H7 (cell line): ENCODE measurements at places on chromosomes 12 and 14.

- no peak for DNase-seq
Observed at GRCh38 chr14:36510874-36511273, 9.2 kb downstream of the NKX2-1 start.

DNA sequence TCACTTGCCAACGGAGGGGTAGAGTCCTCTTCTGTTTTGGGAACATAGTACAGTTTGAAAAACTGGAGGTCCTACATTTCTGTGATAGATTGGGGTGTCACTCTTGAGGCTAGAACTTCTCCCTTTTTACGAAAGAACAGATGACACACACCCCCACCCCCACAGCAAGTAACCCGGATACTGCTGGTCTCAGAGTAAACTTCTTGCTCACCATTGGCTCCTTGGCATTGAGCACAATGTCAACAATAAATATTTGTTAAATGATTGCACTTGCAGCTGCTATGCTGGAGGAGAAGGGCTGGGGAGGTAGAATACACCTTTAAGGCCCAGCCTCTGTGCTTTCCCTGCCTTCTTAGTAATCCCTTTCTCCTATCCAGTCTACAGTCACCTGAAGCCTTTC, 149.8 kb downstream of the TGFB3 start:
- no peak for DNase-seq

DNA sequence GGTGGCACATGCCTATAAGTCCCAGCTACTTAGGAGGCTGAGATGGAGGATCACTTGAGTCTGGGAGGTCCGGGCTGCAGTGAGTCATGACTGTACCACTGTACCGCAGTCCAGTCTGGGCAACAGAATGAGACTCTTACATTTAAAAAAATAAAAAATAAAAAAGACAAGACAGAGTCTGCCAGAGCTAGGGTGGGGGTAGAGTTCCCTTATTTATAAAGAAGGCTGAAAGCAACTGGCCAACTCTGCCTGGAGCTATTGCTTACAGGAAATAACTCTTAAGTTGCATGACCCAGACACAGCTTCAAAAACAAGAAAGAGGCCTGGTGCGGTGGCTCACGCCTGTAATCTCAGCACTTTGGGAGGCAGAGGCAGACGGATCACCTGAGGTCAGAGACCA, 31.5 kb downstream of the NUMB start:
- DNase-seq, result no peak

DNA sequence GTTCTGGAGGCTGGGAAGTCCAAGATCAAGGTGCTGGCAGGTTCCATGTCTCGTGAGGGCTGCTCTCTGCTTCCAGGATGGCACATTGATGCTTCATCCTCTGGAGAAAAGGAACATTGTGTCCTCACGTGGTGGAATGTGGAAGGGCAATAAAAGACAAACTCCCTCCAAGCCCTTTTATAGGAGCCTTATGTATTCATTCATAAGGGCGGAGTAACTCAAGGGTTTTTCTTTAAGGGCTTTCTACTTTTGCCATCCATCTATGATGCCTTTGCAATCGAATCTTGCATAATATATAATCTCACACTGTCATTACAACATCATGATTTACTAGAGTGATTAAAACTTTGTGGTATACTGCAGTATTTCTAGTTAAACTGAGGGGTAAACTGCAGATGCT, 132.7 kb upstream of the DDHD1 start:
- no peak for DNase-seq

DNA sequence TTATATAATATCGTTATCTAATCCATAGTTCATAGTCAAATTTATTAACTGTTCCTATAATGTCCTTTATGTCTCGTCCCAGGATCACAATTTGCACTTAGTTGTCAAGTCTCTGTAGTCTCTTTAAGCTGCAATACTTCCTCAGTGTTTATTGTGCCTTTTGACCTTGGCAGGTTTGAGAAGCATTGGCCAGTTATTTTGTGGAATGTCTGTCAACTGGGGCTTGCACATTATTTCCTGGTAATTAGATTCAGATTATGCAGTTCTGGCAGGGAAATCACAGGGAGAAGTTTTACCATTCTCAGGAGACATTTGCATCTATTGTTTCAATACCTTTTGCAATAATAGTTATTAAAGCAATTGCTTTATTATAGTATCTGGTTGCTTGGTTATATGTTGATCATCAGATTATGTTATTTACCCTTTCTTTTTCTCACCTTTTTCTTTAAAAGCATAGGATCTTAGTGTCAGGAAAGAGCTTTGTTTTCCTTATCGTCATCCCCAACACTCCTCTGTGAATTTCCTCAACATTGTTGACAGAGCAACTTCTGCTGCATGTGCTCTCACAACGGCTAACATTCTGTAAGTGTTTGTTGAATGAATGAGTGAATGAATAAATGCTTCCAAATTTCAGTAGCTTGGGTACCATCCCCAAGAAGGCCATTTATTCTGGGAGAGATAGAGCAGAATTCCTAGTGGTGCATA, 3.7 kb upstream of the ART4 start:
- DNase-seq, result no peak

DNA sequence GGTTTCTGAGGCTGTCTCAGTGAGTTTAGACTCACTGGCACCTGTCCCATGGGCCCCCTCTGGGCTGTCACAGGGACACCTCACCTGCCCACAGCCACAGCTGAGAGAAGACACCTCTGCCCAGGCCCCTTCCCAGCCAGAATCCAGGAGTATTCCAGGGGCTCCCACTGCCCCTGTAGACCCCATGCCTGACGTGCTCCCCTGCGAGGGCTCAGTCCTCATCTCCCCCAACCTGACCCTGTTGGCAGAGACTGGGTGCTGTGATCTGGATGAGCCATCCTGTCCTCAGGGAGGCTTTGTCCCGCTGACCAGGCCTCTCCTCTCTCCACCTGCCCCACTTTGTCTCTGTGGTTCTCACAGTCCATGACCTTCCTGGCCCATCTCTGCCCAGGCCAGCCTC, 89.4 kb downstream of the DHRS2 start:
- DNase-seq, result no peak

DNA sequence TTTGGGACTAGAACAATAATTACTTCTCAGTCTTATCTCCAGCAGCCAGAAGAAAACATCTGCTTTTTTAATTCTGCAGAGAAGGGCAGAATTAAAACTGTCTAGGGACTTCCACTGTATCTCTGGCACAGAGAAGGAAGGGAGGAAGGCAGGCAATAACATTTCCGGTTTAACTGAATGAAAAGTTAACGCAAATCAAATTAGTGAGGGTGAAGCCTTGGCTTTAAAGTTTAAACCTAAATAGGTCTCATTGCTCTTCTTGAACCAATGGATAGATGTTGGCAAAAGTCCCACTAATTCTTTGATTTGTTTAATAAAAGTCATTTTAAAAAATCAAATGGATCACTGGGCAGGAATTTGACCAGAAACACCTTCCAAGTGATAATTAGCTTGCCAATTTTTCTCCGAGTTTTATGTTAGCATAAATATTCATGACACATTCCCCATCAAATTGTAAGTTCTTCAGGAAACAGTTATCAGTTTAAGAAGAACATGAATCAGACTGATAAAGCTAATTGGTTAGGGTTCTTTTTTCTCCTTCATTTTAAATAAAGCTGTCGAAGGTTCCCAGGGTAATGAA, 181.9 kb downstream of the SLC15A5 start:
- no peak for DNase-seq

DNA sequence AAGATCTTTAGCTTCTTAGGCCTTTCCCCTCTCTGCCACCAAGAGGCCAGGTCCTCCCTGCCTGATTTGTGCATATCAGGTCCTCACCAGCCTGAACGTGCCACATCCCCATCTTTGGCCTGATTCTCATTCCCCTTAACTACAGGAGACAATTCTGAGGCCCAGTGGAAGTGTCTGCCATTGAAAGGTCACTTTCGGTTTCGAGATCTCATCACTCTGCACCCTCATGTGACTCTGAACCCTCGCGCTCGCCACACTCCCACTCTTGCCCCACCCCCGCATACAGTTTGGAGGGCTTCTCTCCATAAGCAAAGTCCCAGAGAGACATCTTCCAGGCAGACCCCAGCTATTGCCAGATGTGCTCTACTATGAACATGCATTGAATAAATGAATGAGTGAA, 189.0 kb downstream of the NTF3 start:
- DNase-seq, result no peak

DNA sequence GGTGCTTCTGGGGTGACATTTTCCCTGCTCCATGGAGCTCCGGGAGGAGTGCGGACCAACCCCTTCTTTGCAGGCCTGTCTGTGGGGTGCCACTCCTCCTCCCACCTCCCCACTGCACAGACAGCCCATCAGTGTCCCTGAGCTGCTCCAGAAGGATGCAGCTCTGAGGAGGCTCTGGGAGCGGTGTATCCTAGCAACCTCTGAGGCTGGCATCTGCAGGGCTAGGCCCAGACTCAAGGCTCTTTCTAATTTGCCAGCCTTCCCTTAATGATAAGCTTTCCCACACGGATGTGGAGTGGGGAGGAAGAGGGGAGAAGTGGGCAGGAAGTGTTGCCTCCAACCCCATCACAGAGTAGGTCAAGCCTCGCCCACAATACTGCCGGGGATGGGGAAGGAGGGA, 59.7 kb downstream of the CALM1 start:
- no peak for DNase-seq

DNA sequence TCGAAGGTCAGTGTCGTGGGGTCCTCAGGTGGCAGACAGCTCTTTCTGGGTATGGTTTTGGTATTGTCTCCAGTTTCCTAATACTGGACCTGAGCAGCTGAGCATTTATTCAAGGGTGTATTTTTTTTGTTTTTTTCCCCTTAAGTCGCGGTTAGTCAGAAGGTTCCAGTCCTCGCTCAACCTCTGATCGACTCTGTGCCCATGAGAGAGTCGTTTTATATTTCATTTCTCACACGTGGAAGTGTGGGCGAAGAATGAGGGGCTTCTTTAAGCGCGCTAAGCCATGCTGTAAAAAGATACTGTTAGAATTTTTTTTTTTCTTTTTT, 499 bp downstream of the MIPOL1 start:
- no peak for DNase-seq
